ENCODE measurements at places on chromosomes 7 and 10.

- no peak for DNase-seq
These were observed 550.8 kb downstream of the IPMK start for GRCh38 chr10:57716884-57717283.

DNA sequence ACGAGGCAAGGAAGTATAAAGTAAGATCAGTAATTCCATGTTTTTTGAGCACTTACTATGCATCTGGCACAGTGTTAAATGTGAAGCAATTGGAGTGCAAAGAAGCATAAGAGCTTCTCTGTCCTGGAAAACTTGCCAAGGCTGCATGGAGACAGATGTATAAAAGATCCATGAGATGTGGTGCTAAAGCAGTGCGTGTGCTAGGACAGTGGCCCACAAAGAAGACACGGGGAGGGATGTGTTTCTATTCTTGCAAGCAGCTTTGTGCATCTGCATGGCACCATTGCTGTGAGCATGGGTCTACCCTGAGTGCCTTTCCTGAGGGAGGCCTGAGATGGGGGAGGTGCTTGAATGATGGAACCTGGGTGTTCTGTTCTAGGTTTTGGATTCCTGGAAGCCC is 5.1 kb upstream of the CDHR3 start:
- no peak for DNase-seq

GRCh38 chr7:40749877-40750276 is 615.1 kb downstream of the SUGCT start:
- DNase-seq, result no peak

DNA sequence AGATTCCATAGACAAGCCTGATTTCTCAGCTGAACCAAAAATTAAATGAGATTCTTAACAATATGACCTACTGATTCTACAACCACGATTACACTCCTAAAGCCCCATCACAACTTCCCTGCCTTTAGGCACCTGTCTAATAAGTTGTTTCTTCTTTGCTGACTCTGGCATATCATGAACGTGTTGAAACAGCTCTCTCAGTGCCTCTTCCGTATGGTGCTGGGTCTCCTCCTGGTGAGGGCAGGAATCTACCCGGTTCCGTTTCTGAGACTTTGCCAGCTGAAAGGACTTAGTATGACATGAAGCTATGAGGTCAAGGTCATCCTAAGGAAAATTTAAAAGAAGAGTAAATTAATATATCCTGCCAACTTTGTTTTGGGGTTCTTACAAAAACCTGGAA is 48.6 kb downstream of the ARHGAP19 start:
- DNase-seq, result no peak

GRCh38 chr10:121138918-121139317 is 287.8 kb downstream of the WDR11 start:
- DNase-seq, result no peak

GRCh38 chr7:100884736-100885439 is 4.6 kb downstream of the UFSP1 start:
- DNase-seq, result no peak

DNA sequence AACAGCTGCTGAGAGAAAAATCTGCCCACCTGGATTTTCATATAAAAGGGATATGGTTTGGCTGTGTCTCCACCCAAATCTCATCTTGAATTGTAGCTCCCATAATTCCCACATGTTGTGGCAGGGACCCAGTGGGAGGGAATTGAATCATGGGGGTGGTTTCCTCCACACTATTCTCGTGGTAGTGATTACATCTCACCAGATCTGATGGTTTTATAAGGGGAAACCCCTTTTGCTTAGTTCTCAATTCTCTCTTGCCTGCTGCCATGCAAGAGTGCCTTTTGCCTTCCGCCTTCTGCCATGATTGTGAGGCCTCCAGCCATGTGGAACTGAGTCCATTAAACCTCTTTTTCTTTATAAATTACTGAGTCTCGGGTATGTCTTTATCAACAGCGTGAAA is 20.8 kb upstream of the MKI67 start:
- DNase-seq, result no peak
